ENCODE measurements at places on chromosomes 6 and 20.

DNA sequence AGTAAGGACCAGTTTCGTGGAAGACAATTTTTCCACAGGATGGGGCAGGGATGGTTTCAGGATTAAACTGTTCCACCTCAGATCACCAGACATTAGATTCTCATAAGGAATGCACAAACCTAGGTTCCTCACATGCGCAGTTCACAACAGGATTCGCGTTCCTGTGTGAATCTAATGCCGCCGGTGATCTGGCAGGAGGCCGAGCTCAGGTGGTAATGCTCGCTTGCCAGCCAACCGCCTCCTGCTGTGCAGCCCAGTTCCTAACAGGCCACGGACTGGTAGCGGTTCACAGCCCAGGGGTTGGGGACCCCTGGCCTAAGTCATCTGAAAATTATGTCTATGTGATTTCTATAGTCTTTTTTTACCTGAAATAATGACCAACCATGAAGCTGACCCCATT, 217.5 kb downstream of the TMEM200A start:
- DNase-seq: no peak

GRCh38 chr20:16846006-16846405, 97.8 kb downstream of the OTOR start:
- DNase-seq: no peak

DNA sequence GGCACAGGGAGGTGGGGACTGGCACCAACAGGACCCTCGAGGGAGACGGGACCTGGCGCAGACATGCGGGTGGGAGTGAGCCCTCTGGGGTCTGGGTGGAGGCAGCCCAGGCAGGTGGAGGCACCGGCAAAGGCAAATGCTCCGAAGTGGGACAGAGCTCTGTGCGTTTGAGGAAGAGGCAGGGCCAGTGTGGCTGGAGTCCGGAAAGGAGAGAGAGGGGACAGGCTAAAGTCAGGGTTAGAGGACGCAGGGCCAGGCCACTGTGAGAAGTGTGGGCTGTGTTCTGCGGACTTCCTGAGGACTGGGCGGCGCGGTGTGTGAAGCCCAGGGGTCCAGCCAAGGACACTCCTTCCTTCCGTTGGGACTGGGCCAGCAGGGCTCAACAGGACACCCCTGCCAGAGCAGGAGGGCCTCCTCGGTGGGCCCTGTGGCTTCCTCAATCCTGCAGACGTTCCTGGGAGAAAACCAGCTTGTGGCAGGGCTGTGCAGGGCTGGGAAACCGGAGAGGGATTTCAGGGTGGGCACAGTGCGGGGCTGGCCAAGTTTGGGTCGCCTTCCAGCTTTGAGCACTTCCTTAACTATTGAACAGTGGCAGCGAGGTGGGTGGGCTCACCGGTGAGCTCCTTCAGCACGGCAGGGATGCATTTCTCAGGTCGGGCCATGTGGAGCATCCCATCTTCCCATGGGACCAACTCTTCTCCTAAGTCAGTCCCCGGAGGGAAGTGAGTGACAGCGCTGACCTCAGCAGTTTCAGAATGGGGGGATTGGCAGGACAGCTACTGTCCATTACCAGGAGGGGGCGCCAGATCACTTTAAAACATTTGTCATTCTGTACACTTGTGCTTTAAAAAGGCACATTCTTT, 22.5 kb downstream of the MOCS3 start:
- peak; percentile 37 for DNase-seq

GRCh38 chr6:10719296-10719963, 3.4 kb upstream of the TMEM14C start:
- DNase-seq: no peak

DNA sequence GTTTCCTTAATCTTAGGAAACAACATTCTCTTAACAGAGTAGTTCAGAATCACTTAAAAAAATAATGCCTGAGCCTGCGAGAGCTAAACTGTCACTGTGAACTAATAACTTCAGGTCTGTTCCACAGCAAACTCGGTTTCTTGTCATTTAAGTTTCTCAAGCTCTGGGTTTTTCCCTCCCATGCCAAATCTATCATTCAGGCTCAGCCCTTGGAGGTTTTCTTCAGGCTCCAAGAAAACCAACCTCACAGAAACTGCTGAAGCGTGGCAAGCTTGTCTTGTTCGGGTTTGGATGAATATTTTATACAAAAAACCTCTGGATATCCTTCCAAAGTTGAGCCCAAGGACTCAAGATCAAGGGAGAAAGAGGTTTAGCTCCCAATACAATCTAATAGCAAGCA, 99.7 kb upstream of the SNX9 start:
- no peak for DNase-seq

DNA sequence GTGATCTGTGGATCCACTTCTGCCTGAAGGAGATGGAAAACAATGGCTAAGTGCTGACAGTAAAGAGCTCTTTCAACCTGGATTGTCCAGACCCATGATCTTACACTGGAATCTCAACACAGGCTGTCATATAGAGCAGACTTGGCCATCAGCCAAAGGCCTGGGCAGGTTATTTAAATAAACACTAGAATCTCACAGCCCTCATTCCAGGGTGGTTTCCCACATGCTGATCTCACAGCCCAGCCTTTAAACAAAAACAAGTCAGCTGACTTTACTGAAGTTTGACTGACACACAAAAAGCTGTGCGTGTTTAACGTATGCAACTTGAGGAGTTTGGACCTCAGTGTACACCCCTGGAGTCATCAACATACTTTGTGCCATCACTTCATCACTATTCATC, 28.4 kb downstream of the SYNDIG1 start:
- no peak for DNase-seq

DNA sequence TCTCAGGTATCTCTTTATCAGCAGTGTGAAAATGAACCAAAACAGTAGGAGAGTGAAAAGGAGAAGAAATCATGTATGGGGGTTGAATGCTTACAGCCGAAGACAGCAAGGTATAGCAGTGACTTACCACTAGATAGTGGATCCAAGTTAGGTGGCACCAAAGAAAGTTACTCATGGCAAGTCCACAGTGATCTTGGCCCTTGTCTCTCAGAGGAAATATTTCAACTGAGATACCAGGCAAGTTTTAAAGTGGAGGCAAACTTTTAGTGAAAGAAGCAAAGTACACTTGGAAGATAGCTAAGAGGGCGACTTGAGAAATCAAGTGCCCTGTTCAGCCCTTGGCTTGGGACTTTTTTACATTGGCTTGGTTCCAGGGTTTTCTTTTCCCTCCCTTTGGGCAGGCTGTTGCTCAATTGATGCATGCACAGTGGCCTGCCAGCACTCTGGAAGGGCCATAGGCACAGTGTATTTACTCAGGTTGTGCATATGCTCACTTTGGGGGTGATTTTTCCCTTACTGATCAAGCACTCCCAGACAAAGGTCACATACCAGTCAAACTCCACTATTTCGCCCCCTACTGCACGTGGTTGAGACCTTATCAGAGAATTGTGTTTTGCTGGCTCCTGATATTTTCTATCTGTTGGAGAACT, 329.5 kb upstream of the KHDRBS2 start:
- DNase-seq: no peak

- no peak for DNase-seq
Observed at GRCh38 chr20:831956-832355, 1.6 kb upstream of the FAM110A start.

GRCh38 chr6:14545496-14545895, 427.9 kb downstream of the CD83 start:
- DNase-seq: no peak

- no peak for DNase-seq
Observed at GRCh38 chr6:158539413-158539812, 20.5 kb upstream of the TMEM181 start.

DNA sequence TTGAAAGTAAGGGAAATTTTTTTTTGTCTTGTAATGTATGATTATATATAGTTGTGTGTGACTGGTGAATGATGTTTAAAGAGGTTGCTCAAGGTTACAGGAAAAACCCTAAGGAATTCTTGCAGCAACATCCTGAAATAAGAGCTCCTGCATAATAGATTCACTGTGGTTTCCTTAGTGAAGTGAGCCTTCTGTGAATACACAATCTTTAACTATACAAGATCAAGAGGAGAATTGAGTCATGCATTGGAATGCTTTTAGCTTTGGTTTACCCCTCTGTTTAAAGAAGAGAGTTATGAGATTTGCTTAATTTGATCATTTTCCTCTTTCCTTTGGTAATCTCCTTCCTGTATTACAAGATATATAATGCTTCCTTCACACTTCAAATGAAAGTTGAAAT, 141.6 kb upstream of the EYA4 start:
- no peak for DNase-seq

- no peak for DNase-seq
Observed at GRCh38 chr20:21516861-21517565, 3.1 kb upstream of the NKX2-2 start.

- no peak for DNase-seq
Observed at GRCh38 chr6:16594849-16595248, 166.4 kb downstream of the ATXN1 start.

DNA sequence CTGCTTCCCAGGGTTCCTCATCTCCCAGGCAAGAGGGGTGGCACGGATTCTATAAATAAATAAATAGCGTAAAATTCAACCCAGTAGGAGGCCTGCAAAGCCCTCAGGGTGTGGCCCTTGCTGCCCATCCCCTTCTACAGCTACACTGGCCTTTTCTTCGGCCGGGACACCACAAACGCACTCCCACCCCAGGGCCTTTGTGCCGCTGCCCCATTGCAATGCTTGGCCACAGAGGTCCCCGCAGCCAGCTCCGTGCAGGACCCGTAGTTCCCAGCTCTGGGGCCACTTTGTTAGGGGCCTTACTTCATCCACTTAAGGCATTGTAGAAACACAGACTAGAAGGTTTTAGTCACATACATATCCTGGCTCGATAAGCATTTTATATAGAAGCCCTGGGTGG, 151.2 kb downstream of the ERMARD start:
- no peak for DNase-seq

DNA sequence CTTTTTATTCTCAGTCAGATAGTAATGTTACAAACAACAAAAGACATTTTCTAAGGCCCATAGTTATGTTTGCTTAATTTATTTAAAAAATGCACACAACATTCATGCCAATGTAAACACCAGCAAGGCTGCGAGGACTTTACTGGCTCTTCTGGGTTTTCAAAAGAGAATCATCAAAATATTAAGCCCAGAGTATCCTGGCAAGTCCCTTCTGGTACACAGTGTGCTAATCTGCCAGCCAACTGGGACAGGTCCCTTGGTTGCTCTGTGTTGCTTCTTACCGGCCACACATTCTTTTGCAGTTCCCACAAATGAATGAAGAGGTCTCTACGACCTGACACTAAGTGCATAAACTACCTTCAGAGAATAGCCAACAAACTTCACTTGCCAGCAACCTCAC, 42.6 kb upstream of the SPDEF start:
- DNase-seq: no peak

DNA sequence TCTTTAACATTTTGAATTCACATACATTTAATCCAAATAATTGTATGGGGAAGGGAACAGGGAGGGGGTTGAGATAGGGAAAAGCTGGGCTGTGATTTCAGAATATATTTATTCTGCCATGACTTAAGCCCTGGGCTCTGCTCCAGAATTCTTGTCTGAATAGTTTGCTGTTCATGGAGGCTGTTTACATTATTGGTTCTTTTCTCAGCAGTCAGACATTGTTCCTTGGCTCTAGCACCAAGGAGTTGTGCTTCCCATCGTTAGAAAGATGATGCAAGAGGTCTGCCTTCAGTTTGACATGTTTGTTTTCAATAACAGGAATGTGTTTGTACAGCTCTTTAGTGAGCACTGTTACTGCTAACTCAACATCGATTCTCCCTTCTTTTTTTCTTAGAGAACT, 198.8 kb upstream of the CDYL start:
- no peak for DNase-seq

DNA sequence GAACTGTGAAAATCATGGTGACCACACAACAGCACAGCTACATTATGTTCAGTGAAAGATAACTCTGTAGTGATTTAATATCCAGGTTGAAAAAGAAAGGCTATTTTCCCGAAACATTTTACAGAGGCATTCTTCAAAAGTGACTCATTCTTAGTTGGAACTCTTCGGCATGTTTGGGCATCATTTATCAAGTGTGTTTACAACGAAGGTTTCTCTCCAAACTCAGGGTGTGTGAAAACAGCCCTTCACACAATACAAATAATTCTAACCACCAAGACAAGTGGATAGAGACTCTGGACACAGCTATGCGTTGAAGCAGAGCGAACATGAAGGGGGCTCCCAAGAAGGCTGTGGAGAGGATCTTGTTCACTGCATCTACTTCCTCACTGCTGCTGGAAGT, 57.6 kb downstream of the CBLN4 start:
- no peak for DNase-seq

GRCh38 chr6:11820821-11821220, 42.2 kb upstream of the ADTRP start:
- no peak for DNase-seq

- no peak for DNase-seq
Observed at GRCh38 chr6:94099072-94099471, 679.7 kb upstream of the EPHA7 start.

- no peak for DNase-seq
Observed at GRCh38 chr6:626236-626635, 30.7 kb downstream of the HUS1B start.
